Ammon's horn (tissue), 1 donor: ENCODE measurements at places on chromosomes 16 and 17.
A peak's percentile ranks its signal among the peaks of the same experiment; 100 is the strongest.

GRCh38 chr17:80636361-80637018 is 91.9 kb downstream of the RPTOR start:
- DNase-seq, result no peak

GRCh38 chr16:23482778-23483177 is 27.5 kb downstream of the GGA2 start:
- DNase-seq, result no peak

- DNase-seq, result no peak
Measured at GRCh38 chr17:17536702-17537101, 40.5 kb upstream of the RASD1 start.

- no peak for DNase-seq
Measured at GRCh38 chr17:18328643-18329204, 13.6 kb downstream of the SMCR8 start.

- peak; percentile 19 for DNase-seq
Measured at GRCh38 chr17:9465210-9465921, 110.3 kb downstream of the STX8 start.

- no peak for DNase-seq
Measured at GRCh38 chr16:67407176-67407787, 9.0 kb downstream of the ZDHHC1 start.

DNA sequence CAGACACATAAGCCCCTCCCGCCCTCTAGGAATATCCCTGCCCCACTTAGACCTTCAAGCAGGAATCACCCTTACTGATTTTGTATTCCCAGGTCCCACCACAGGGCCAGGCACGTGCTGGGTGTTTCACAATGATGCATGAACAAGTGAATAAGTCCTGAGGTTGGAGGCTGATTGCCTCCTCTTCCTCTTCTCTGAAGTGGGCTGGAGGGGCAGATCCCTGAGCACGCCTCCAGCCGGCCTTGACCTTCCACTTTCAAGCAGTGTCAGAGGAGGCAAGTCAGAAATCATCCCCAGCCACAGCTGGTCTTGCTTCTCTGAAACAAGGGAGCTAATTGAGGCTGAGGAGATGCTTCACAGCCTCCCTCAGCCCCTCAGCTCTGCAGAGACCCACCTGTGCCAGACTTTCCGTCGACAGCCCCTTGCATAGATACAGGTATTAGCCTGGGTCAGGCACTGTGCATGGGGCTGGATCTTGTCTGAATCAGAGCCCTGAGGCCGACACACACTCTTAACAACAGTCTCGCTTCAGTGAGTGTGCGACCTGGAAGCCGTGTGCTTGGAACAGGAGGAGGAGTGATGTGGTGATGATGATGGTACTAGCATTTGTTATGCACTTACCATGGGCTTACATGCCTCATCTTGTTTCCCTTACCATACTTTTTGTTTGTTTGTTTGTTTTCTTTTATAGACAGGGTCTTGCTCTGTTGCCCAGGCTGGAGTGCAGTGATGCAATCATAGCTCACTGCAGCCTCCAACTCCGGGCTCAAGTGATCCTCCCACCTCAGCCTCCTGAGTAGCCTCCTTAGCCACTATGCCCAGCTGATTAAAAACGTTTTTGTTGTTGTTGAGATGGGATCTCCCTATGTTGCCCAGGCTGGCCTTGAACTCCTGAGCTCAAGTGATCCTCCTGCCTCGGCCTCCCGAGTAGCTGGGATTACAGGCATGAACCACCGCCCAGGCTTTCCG is 15.0 kb downstream of the MRM1 start:
- no peak for DNase-seq

GRCh38 chr17:65472666-65473309 is 88.7 kb downstream of the AXIN2 start:
- DNase-seq, result peak; percentile 27

DNA sequence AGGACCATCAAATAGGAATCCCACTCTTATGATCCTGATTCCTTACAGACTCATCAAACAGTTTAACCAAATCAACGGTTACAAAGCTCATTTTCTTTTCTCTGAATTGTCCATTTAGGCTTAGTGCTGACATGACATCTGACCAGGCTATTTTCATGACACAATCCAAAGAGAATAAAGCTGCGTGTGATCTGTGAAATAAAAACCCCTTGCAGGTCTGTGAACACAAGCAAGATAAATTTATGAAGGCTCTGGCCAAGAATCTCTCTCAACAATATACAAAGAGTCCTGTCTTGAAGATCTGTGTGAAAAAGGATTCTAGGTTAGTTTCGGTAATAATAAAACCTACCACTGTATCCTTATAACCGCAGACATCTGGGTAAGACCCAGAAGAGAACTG is 22.0 kb downstream of the COG1 start:
- no peak for DNase-seq

GRCh38 chr17:1940810-1941185 is 84.3 kb downstream of the RTN4RL1 start:
- no peak for DNase-seq

DNA sequence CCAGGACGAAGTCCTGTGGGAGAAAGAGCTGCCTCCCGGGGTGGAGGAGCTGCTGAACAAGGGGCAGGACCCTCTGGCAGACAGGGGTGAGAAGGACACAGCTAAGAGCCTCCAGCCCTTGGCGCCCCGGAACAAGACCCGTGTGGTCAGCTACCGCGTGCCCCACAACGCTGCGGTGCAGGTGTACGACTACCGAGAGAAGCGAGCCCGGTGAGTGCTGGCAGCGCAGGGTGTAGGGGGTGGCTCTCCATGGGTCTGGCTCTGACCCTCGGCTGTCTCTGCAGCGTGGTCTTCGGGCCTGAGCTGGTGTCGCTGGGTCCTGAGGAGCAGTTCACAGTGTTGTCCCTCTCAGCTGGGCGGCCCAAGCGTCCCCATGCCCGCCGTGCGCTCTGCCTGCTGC is 21.4 kb downstream of the MVP start:
- DNase-seq, result no peak

DNA sequence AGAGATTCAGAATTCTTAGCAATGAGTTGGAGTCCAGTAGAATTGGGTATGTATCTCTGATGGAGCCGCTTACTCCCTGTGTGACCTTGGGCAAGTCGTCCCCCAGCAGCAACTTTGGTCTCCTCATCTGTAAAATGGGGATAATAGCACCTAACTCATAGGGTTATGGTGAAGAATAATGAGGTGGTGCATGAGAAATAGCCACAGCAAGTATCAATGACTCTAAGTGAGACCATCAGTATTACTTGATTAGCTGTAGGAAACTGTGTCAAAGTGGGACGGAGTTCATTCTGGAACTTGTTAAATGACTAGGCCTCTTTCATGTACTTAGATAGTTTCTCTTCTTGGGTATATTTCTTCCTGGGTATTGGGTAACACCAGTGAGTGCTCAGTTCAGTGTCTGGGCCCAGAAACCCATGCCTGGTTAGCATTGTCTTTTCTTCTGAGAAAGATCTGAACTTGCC is 6.4 kb downstream of the PRKCB start:
- DNase-seq, result no peak

DNA sequence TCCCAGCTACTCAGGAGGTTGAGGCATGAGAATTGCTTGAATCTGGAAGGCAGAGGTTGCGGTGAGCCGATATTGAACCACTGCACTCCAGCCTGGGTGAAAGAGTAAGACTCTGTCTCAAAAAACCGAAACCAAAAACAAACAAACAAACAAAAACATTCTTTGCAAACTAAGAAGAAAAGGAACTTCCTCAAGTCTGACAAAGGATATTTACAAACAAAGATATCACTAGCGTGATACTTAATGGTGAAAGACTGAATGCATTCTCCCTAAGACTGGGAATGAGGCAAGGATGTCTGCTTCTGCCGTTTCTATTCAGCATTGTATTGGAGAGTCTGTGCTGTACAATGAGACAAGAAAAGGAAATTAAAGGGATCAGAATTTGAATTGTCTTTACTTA is 10.5 kb upstream of the MPO start:
- no peak for DNase-seq

DNA sequence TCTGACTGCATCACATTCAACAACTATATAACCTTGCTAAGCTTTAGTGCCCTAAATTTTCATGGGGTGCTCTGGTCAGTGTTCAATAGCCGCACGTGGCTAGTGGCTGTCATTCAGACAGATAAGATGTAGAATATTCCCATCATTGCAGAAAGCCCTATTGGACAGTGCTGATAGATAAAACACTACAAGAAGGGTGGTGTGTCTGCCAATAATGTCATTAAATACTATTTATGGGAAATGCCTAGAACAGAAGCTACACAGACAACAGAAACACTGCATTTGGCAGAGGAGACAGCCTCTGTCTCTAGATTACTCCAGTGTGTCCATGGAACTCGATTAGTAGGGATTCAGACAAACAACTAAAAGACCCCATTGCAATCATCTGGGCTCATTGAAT is 28.4 kb upstream of the PMP22 start:
- no peak for DNase-seq

GRCh38 chr16:25608002-25608401 is 83.8 kb upstream of the HS3ST4 start:
- no peak for DNase-seq

DNA sequence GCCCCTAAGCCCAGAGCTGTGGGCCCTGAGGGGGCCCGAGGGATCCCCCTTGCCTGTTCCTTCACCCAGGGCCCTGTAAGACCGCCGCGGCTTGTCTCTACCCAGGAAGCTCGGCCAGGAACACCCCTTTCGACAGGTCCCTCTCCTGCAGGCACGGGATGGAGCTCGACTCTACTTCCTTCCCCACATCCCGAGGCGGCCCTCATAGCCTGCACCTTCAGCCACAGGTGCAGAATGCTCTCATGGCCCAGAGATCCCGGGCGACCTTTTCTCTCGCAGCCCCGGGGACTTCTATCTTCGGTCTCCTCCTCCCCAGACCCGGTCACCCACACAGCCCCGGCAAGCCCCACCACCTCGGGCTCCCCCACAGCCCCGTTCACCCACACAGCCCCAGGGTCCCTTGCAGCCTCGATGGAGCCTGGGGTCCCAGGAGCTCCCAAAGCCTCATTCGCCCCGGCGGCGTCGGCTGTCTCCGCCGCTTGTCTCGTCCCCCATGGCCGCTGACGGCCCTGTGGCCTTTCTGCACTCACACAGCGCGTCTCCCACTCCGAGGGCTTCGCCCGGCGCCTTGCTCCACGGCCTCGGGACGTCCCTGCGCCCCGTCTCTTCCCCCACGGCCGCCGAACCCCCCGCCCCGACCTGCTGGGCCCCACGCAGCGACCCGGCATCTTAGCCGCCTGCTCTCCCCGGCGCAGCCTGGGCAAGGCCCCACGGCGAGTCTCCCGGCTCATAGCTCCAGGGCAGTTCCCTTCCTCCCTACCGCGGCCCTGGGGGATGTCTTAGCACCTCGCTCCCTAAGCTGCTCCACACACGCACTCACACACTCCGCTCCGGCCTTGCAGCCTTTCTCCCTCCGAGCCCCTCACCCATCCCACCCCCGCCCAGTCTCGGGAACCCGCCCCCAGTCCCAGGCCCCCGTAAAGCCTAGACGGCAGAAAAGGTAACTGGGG is 650 bp downstream of the KIAA0753 start:
- DNase-seq, result no peak

DNA sequence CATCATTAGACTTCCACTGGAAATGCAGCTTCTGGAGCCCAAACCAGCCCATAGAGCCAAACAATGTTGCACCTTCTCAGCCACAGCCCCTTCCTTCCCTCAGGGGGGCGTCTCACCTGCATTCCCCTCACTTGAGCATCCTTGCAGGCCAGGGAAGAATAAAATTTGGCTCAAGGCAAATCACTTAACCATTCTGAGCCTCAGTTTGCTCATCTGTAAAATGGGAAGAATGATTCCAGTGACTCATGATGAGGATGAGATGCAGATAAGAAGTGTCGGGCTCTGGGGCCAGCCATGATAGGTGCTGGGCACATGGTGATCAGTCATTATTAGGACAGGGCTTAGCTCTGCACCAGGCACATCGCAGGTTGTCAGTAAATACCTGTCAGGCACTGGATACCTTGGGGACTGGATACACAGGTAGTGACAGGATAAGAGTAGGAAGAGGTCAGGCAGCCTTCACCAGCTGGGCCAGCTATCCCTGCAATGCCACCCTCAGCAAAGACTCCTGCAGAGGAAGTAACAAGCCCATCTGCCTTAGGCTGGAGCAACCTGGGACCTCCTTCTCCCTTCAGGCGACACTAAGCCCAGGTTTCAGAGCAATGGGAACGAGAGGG is 208.0 kb upstream of the TNRC6C start:
- DNase-seq, result no peak

- no peak for DNase-seq
Measured at GRCh38 chr16:53895851-53896250, 191.9 kb downstream of the FTO start.

- no peak for DNase-seq
Measured at GRCh38 chr17:57385975-57386374, 129.7 kb downstream of the MSI2 start.

GRCh38 chr16:29915590-29916247 is 10.3 kb downstream of the KCTD13 start:
- no peak for DNase-seq

- no peak for DNase-seq
Measured at GRCh38 chr16:4460936-4461249, 13.5 kb downstream of the NMRAL1 start.

- DNase-seq, result no peak
Measured at GRCh38 chr16:22053921-22054341, 38.4 kb upstream of the VWA3A start.

- no peak for DNase-seq
Measured at GRCh38 chr17:81195941-81196495, 26.7 kb downstream of the CEP131 start.

- peak; percentile 38 for DNase-seq
Measured at GRCh38 chr17:67258821-67259468, 13.9 kb upstream of the HELZ start.

DNA sequence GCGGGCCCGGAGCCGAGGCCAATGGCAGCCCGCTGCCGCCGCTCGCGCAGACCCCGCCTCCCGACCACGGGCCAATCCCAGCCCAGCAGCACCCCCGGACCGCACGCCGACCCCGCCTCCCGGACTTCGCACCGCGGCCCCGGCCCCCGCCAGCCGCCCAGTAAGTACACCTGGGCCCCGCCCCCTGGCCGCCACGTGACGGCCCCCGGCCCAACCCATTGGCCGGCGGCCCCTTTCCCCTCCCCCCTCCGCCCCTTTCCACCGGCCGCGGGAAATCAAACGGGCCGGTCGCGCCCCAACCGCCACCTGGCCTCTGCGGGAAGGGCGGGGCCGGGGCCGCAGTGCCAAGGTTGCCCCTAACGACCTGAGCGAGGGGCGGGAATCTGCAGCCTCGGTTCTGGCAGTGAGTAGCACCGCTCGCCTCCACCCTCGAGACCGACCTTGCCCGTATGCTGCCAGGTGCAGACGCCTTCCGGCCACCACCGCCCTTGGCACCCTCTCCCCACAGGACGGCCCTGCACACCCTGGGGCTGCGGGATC is at the start of gene YBX2:
YBX2 (minus strand) TSS at position 26 of the 540 bp plus-strand sequence. CDS start 139 bp downstream, outside the sequence.
- peak; percentile 30 for DNase-seq
